Left renal cortex interstitium (tissue), 4 donors: ENCODE measurements at places on chromosomes 11 and 22.

DNA sequence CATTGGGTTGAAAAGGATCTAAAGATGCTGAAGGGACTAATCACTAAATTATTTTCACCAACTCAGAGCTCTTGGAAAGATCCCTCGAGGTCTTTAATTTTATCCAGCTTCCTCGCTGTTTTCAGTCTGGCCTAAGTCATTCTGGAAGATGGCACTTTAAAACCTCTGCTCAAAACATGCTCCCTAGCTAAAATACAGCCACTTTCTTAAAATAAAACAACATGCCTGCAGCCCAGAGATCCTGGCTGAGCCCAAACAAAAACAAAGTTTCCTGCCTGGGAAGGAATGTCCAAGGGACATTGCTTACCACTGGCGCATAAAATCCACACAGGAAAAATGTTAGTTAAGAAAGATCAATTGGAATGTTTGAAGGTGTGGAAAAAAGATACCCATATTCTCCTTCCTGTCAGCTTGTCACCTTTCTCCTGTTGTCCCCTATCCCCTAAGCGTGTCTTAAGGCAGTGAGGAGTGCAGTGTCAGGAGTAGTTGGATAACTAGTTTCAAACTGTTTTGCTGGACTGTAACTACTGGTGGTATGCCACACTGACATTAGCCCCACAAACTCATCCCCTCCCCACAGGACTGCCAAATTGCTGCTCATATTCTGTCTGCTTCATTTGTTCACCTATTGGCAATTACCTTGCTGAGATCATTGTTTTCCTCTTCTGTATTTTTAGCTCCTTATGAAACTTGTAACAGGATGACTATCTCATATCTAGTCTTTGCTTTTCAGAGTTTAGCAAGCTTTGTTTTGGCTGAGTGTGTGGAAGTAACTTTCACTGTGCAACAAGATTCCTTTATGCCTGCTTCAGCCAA lies 108.3 kb upstream of the SESN3 start:
- DNase-seq: no peak

DNA sequence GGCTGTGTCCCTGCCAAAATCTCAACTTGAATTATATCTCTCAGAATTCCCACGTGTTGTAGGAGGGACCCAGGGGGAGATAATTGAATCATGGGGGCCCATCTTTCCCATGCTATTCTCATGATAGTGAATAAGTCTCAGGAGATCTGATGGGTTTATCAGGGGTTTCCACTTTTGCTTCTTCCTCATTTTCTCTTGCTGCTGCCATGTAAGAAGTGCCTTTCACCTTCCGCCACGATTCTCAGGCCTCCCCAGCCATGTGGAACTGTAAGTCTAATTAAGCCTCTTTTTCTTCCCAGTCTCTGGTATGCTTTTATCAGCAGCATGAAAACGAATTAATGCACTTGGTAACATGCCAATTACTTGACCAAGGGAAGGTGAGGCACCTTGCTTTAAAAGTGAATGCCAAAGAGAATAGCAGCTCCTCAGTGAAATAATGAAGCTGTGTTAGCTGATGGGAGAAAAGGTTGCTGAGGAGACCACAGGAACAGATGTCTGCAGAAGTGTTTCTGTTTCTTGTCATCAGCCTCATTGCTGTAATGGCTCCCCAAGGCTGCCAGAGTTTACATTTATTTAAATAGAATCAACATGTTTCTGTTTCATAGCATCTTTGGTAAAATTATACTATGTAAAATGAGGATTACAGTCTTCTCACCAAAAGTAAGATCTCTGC lies 89.0 kb upstream of the CD44 start:
- DNase-seq: no peak

- no peak for DNase-seq
These were observed 55.0 kb downstream of the ARHGAP42 start for GRCh38 chr11:100741866-100742625.

DNA sequence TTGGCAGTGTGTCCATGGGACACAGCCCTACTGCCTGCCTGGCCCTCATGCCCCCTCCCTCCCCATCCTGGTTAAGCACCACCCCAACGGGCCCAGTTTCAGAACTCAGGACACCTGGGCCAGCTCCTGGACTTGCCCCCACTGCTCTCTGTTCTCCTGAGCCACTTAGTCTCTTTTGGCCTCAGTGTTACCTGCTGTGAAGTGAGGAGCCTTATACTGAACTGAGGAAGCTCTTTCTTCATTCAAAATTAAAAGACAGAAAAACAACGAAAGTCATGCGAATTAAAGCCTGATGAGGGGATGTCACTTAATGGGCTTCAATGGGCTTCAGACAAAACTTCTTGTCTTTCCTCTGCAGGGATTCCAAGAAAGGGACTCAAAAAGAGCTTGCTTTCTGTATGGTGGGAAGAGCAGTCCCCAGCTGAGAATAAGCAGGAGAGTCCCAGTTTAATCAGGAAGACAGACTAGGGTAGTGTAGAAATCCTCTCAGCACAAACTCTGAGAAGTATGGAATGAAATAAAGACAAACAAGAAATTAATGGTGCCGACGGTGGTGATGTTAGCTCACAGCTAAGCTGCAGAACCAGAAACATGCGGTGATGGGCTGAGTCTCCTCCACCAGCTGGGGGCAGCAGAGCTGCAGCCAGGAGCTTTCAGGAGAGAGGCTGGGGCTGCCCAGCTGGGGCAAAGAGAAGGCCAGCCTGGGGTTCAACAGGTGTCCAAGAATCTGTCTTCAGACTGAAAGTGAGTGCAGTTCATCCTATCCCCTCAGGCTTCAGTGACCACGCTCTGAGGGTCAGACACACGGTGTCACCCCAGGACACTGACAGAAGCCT lies 101.0 kb downstream of the GGTLC2 start:
- no peak for DNase-seq

DNA sequence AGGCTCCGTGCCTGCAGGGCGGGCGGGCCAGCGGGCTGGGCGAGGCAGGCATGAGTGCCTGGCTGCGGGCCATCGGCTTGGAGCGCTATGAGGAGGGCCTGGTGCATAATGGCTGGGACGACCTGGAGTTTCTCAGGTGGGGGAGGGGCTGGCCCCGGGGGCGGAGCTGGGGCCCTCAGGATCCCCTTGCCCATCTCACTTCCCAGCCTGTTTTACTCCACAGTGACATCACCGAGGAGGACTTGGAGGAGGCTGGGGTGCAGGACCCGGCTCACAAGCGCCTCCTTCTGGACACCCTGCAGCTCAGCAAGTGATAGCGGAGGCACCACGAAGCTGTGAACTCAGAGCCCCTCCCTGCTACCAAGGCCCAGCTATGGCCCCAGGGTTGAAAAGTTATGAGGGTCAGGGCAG lies 5.9 kb downstream of the PHOX2A start:
- no peak for DNase-seq

DNA sequence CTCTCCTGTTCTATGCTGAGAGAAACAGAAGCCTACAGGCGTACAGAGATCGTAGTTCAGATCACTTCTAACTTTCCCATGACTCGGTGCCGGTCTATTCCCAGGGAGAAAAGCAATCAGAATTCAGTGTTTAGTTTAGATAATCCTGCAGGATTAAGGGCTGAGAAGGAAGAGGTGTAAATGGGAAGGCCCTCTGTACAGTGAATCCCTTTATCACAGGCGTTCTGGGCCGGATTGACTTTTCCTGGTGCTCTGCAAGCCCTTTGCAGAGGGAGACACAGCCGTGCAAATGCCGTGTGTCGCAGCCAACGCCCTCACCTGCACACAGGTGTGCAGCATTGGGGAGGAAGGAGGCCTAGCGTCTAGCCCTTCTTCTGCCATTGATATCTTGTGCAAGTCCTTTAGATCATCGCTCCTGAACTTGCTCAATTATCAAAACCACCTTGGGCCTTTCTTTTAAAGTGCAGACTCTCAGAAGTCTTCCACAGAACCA lies 90.6 kb downstream of the DSCAML1 start:
- DNase-seq: no peak

GRCh38 chr11:131195661-131196517 lies 174.5 kb upstream of the NTM start:
- DNase-seq: no peak

DNA sequence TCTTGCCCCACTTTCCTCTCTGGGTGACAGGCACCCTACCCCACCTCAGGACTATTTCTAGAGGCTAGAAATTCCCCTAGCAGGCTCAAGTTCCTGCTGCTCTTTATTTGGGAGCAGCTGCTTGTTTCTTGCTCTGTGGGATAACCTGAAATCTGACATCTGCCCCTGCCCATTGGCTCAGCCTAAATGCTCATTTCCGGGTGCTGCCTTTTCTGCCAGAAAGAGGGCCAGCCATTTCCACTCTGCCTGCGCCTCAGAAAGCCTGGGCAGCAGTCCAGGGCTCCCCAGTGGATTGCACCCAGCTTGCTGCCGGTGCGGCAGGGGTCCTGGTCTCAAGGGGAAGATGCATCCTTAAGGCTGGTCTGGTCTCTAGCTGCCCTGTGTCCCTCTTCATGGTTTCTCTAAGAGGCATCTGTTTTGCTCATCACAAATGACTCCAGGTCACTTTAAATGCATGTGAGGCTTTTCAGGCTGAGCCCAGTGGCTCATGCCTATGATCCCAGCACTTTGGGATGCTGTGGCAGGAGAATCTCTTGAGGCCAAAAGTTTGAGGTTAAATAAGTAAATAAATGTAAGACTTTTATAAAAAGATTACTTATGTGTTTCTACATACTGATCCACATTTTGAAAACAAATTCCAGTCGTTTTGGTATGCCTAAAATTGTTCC lies 10.3 kb upstream of the PNPLA5 start:
- DNase-seq: no peak

DNA sequence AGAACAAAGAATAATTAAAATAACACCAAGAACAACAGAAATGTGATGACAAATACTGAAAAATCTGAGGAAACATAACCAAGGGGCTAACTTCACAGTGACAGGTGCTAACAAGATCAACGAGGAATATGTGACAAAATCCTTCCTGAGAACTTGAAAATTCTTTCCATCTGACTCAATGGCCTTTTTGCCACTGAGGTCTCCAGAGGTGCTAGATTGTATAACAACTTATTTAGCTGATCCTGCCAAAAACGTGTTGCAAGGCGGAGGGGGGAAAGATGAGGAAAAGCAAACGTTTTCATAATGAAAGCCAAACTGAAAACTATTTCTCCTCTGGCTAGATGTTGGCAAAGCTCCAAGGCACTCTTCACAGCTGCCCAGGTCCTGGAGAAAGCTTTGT lies 364.5 kb downstream of the NTM start:
- no peak for DNase-seq

- DNase-seq: no peak
These were observed 807 bp upstream of the WT1 start for GRCh38 chr11:32435942-32436750.

- no peak for DNase-seq
These were observed 137.3 kb downstream of the CACNA1I start for GRCh38 chr22:39707816-39708215.

GRCh38 chr11:75260396-75261170 lies 20.0 kb downstream of the TPBGL start:
- no peak for DNase-seq

GRCh38 chr11:79437981-79438630 lies 2.7 kb downstream of the TENM4 start:
- peak; percentile 15 for DNase-seq

DNA sequence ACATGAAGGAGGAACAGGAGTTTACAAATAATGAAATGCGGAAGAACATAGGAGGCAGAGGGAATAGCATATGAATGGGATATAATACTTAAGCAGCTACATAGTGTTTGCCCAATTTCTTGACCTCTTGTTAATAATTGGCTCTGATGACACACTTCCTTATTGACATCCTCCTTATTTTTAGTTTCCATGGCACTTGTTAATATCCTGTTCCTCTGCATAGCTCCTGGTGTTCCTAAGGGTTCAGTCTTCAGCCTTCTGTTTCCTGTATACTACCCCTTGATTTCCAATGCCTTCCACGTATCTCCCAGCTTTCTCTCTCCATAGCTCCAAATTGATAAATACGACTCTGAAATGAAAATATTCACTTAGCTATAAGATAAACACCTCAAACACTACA lies 663.8 kb upstream of the API5 start:
- no peak for DNase-seq

DNA sequence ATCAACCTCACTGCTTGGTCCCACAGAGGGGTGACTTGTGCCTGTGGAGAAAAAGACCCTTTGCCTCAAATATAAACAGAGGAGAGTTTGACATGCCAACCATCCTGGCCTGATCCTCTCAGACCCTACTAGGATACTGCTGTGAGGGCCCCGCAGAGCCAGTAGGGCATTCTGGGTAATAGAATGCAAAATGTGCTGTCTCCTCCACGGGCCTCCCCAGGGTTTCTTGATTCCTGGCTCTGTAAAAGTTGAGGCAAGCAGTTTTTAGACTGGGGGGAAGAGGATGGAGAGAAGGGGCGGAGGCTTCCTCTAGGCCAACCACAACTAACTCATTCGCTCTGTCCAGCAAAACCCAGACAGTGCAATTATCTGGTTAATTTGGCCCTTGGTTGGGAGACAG lies 81.7 kb downstream of the SYN3 start:
- no peak for DNase-seq

- no peak for DNase-seq
These were observed 31.6 kb downstream of the SGSM3 start for GRCh38 chr22:40401981-40402406.

- no peak for DNase-seq
These were observed 9.7 kb upstream of the GCAT start for GRCh38 chr22:37797874-37798500.

- DNase-seq: no peak
These were observed 63.1 kb downstream of the ARHGEF12 start for GRCh38 chr11:120399307-120399706.

- DNase-seq: no peak
These were observed 133.0 kb downstream of the BRD1 start for GRCh38 chr22:49694462-49695260.

- DNase-seq: no peak
These were observed 41.7 kb downstream of the KCNJ4 start for GRCh38 chr22:38413085-38414008.

DNA sequence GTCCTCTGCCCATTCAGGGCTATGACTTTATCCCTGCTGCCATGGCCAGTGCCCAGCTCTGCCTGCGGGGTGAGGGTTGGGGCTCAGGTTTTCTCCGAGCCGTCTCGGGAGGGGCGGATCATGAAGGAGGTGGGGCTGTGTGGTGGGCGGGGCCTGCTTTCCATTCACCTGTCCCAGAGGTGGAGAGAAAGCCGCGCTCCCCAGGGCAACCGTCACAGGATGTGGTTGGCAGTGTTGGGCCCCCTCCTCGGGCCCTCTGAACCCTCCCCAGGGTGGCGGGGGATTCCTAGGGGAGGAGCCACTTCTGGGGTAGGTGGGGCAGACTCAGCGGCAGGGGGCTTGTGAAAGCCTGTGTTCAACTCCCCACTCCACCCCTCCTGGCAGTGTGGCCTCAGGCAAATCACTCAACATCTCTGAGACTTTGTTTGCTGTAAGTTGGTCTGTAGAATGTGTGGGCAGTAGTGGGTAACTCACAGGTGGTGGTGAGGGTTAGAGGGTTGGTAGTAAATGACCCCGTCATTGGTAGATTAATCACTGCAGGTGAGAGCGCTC lies 50.3 kb downstream of the CD6 start:
- no peak for DNase-seq

DNA sequence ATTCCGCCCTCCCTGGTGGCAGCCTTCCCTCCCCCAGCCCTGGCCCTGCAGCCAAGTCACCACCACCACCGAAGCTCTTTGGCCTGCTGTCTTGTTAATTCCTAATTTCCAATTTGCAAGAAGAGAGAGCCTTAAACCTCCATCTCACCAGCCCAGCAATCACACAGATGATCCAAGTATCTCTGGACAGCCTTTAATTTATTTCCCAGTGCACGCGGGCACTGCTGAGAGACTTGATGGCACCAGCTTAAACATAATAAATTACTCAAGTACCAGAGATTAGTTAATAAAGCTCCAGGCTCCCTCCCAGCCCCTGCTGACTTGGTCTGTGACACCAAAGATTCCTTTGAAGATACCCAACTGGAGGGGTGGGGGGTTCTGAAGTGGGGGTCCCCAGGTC lies 494.7 kb downstream of the BUD13 start:
- DNase-seq: no peak

GRCh38 chr11:106551744-106552673 lies 466.3 kb downstream of the GUCY1A2 start:
- no peak for DNase-seq
